ENCODE measurements at places on chromosomes 3 and 15.

DNA sequence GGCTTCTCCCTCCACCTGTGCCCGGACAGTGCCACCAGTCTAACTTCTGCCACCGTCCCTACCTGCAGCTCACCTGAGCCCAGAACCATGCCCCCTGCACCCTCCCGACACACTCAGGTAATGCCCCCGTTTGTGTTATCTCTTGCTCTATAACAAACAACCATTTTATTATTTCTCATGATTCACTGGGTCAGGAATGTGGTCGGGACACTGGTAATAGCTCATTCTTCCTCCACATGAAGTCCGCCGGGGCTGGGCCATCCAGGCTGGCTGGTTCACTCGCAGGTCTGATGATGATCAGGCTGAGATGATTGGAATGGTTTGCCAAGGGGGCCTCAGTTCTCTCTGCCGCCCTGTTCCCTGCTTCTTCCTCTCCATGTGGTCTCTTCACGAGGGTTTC is 20.3 kb upstream of the NR2E3 start:
- no peak for DNase-seq

- DNase-seq, result no peak
These were observed 199.5 kb downstream of the ERC2 start for GRCh38 chr3:56268616-56269383.

DNA sequence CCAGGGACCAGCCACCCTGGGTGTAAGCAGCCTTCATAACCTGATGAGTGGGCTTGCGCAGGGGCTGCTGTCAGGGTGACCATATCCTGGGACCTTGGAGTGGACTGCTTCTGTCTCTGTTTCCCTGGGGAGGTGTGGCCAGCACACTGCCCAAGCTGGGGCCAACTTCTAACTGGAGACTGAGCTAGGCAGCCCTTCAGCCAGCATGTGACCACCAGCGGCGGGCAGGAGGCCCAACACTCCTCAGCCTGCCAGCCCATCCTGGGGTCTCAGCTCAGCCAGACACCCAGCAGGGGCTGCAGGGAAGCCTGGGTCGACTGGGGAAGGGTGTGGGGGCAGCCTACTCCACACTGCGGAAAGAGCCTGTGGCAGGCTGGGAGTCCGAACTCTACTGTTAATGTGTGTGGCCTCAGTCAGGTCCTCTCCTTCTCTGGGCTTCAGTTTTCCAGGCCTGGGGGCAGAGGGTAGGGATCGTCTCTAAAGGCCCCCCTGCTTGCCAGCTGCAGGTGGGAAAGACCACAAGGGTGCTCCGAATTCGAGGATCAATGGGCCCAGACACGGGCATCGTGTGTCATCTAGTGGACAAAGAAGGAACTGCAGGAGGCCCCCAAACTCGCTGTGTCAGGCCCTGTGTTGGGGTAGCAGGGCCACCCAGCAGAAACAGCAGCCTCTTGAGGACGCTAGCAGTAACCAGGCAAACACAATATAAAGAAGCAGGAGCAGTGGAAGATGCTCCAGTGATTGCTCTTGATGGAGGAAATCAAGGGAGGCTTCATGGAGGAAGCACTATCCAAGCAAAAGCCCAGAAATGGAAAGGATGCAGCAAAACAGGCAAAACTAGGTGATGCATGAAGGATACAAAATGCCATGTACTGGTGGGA is 2.0 kb upstream of the SEMA3G start:
- DNase-seq, result peak; percentile 80

GRCh38 chr15:51274956-51275355 is 63.4 kb downstream of the CYP19A1 start:
- DNase-seq, result no peak

DNA sequence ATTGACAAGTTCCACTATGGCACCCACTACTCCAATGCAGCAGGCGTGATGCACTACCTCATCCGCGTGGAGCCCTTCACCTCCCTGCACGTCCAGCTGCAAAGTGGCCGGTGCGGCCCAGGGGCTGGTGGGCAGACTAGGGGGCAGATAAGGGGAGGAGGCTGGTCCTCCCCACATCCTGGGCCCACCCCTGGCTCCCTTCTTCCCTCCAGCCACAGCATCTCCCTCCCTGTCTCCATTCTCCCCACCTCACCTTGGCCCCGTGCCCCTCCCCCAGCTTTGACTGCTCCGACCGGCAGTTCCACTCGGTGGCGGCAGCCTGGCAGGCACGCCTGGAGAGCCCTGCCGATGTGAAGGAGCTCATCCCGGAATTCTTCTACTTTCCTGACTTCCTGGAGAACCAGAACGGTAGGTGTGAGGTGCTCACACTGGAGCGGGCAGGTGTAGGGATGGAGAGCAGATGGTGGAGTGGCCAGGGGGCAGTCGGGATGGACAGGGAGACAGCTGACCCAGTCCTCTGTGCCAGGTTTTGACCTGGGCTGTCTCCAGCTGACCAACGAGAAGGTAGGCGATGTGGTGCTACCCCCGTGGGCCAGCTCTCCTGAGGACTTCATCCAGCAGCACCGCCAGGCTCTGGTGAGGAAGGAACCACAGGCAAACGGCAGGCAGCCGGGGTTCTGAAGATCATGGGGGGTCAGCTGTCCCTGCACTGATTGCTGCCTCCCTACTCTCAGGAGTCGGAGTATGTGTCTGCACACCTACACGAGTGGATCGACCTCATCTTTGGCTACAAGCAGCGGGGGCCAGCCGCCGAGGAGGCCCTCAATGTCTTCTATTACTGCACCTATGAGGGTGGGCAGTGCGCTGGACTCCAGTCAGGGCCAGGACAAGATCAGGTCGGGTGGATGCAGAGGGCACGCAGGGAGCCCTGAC is 26.0 kb downstream of the NBEAL2 start:
- DNase-seq, result no peak

DNA sequence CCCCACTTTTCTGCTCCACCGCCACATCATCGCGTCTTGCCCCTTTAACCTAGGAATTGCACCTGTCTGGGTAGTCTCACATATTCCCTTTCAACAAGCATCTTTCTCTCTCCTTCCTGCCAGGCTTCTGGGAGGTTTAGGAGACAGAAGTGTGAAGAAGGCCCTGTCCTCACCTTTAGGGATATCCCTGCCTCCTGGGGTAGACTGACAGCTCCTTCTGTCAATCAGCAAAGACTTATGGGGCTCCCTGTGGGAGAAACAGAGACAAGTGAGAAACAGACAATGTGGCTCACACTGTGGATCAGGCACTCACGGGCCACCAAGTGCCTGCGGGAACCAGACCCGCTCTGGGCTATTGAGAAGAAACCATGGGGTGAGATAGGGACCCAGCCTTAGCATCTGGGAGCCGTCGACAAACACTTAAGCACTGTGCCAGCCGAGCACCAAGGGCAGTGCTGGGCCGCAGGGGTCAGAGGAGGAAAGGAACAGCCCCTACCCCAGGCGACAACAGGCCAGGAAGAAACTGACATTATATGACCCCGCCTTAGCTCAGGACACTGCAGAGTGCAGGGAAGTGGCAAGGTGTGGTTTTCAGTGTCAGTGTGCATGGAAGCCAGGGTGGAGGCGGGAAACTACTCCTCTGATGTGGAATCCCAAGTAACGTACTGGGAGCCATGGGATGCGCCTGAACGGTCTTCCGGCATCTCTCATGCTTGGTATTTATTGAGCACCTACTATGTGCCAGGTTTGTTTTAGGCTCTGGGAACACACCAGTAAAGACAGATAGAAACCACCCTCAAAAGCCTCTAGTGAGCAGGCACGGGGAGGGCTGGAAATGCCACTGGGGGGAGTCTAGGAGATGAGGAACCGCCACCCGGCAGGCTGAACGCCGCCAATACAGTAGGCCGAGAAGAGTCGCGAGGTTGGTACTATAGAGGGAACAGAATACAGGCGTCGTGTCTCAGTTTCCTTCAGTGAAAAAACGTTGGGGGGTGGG is 1.8 kb downstream of the EFCC1 start:
- no peak for DNase-seq

Measured in OCI-M1 (cell line).